Activated naive CD4-positive, alpha-beta T cell treated with Interleukin-2 at 50 U/mL for 16 hours (primary cell): ENCODE measurements at places on chromosomes 5 and 9.
A peak's percentile ranks its signal among the peaks of the same experiment; 100 is the strongest.

GRCh38 chr5:80667384-80667783 is 12.6 kb upstream of the DHFR start:
- DNase-seq: no peak

DNA sequence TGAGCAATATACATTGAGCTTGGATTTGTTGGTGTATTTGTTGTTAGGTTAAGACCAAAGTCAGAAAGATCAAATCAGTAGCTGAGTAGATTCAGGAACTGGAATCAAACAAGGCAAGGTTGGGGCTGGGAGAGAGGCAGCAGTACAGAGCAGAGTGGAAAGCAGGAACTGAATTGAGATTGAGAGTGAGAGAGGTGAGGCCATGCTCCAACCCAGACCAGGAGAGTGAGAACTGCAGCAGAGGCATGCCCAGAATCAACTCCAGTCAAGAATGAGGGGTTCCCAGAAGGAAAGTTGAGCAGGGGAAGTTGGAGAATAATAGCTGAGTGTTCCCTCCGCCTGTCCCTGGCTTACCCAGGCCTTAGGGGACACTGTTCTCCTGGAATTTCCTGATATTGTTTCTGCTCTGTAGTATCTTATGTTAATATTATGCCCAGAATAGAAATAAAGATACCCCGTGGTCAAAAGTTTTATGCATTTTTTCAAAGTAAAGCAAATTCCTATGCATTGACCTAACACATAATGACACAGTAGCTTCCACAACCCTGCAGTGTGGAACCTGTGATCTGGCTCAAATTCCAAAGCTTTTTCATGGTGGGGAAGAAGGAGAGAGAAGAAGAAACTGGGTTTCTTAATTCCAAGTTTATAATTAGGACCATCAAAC is 82.7 kb downstream of the SV2C start:
- DNase-seq: no peak

DNA sequence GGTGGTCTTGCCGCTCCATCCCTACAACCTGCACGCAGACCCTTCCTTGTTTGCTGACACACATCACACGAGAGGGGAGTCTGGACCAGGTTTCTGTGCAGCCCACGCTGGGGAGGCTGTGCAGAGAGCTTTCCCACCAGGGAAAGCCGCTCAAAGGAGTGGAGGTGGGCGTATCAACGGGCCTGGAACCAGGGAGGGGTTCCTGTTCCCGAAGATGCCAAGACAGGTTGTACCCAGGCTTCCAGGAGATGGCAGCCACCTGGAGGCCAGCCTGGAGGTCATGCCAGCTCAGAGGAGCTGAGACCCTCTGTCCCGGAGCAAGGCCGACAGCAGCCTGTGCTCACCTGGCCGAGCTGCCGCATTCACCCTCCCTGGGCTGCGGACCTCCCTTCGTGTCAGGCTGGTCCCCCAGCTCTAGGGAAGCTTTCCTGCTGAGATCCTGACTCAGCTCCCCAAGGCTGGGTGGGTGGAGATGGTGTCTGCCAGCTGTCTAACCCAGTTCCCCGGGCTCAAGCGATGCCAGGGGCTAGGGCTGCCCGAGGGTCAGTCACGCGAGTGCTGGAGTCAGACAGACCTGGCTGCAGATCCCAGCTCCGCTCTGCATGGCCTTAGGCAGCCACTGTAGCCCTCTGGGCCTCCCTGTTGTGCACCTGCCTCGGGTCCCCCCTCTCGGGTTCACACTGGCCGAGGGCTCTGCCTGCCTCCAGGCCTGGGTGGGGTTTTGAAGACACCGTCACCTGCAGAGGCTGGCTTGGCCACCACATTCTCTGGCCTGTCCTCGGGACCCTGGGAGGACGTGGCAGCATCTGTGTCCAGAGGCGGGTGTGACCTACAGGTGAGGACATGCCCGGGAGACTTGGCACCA is 28.5 kb upstream of the QSOX2 start:
- no peak for DNase-seq

- DNase-seq: no peak
Observed at GRCh38 chr9:88041447-88041846, 67.1 kb upstream of the CDK20 start.

- no peak for DNase-seq
Observed at GRCh38 chr5:34499001-34499734, 157.0 kb upstream of the RAI14 start.

GRCh38 chr9:34010979-34011378 is 37.7 kb downstream of the UBAP2 start:
- DNase-seq: no peak

DNA sequence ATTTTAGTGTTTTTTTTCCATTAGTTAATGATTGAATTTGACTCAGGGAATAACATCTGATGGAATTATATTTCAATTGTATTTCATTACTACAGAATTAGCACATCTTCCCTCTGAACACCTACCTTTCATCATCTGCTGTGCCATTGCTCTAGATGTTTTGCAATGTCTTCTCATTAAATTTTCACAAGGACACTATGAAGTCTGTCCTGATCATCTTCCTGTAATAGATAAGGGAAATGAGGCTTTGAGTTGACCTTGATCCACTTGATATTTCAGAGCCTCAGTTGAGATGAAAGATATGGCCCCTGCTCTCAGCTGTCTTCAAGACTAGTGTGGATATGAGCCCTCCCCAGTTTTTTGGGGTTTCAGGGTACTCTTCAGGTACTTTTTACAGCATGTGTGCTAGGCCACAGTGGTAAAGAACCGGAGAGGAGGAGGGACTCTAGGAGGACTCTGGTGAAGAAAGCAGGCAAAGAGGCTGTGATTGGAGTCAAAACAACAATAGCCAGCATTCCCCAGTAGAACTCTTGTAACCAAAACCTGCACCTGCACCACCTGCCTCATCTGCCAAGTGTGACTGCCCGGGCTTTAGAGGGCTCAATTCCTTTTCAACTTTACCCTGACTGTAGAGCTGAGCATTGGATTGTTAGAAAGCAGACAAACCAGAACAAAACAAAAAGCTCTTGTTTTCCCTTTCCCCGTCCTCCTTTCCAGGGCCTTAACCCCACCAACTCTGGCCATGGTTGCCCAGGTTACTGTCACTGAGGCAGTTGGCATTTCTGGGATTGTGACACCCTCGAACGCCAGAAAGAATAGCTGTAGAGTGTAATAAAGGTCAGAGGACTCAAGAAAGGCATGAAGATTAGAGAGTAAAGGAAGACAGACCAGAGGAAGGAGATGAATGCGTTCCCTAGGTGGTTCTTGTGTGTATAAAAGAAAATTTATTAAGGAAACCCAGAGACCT is 56.3 kb downstream of the ERAP1 start:
- DNase-seq: no peak

DNA sequence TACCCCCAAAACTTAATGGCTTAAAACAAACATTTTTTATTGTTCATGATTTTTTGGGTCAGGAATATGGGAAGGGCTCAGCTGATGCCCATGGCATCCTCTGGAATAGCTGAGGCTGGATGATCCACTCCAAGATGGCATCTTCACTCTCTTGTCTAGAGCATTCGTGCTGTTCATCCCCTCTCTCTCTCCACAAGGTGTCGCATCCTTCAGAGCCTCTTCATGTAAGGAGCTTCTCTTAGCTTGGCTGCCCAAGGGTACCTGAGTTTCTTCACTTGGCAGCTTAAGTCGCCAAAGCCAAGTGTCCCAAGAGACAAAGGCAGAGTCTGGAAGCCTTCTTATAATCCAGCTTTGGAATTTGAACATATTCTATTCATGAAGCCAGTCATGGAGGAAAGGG is 294.7 kb downstream of the CHSY3 start:
- DNase-seq: no peak

GRCh38 chr5:74622122-74622521 is 18.4 kb downstream of the ENC1 start:
- peak; percentile 21 for DNase-seq

DNA sequence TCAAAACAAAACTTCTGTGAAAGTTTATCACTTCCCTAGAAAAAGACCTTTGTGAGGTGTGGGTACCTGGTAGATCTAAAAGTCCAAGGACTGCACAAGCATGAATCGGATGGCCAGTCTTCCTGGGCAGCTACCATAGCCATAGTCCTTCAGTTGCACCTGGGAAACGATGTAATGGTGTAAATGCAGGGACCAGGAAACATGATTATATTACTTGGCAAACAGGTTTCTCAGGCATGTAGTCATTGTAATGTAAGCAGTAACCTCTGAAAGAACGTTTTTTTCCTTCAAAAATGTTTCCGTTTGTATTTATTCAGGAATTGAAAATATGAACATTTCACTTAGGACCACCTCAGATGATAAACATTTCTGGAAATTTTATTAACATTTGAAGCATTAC is 433.4 kb downstream of the DTWD2 start:
- DNase-seq: no peak

DNA sequence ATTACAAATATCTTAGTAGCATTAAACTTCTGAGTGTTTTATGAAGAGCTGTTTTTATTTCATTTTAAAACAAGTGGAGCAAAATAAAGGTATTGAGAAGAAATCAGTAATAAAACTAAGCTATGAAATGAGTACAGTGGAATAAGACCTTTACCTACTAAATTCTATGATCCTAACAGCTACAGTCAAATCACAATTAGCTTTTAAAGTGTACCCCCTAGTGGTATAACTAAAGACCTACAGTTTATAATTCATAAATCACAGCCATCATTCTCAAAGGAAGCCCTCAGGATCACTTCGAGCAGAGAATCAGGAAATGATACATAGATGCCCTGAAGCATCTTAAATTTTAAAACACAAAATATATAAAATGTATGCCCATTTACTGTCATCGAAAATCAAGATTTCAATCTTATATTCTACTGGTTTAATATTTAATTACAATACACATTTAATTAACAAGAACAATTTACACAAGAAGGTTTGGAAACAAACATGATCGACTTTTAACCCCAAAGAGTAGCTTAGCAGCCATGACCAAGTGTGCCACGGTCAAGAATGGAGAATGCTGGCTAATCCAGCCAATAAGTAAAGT is 12.3 kb downstream of the CCNH start:
- no peak for DNase-seq

DNA sequence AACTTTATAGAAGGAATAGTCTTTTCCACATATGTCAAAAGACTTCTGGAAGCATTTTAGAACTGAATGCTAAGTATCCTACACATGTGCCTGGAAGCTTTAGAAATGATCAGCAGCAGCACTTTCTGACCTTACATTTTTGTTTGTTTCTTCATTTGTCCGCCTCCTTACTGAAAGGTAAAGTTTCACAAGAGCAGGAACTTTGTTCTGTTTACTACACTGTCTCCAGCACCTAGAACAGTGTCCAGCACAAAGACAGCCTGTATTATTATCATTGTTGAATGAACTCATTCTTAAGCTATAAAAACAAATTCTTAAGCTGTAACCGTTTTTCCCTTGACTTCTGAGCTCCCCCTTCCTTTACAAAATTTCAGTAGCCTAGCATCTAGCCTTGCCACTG is 14.8 kb downstream of the PIP5K1B start:
- DNase-seq: no peak

DNA sequence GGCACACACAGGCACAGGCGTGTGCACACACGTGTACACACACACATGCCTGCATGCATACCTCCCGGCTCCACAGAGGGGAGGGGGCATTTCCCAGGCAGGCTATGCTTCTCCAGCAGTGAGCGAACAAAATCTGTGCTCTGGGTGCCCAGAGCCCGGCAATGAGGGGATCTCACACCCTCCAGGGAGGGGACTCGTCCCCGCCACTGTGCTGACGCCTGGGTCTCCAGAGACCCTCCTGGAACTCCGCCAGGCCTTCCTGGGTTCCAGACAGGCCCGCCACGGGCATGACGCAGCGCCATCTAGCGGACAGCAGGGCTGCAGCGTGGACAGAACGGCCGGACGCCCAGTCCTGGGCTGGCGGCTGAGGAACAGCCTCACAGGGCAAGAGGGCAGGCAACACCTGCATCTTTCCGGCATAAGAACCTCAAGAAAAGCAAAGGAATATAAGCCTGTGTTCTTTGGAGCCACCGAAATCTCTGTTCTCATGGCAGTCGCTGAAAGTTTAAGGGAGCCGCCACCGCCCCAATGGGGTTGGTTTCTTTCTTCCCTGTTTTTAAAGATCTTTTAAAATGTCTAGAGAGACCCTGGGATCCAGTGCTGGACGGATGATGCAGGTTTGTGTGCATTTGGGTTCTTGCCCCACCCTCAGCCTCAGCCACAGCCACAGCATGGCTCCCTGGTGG is 135.6 kb upstream of the PPP1R26 start:
- peak; percentile 44 for DNase-seq

GRCh38 chr9:112654282-112654681 is 63.6 kb downstream of the INIP start:
- no peak for DNase-seq

- DNase-seq: no peak
Observed at GRCh38 chr9:98101416-98101815, 17.6 kb downstream of the TRIM14 start.

DNA sequence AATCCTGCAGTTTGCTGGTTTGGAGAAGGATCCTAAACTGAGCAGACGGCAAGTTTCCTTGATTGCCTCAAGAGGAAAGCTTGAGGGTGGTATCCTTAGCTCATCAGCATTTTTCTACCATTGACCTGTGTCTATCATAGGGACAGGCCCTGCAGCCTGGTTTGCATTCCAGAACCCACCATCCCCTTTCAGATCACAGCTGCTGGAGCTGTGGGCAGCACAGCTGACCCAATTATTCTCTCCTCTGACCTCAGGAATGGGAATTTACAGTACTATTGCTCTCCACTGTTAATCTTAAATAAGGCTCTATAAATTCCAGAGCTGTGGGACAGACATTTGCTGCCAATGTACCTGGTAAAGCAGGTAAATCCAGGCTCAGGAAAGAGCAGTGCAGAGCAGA is 163.0 kb downstream of the SPOCK1 start:
- no peak for DNase-seq

DNA sequence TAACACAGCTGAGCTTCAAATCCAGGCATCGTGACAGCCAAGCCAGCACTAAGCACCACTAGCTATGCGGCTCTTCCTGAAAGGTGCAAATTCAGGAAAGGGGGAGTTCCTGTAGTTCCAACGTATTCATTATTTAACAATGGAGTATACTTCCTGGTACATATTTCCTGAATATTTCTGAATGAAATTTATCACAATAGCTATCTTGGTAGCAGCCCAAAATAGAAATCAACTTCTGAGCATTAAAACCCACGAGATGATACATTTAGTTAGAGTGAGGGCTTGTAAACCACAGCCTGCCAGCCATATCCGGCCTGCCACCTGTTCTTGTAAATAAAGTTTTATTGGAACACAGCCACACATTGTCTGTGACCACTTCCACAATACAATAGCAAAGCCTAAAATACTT is 109.7 kb upstream of the RETREG1 start:
- DNase-seq: no peak

DNA sequence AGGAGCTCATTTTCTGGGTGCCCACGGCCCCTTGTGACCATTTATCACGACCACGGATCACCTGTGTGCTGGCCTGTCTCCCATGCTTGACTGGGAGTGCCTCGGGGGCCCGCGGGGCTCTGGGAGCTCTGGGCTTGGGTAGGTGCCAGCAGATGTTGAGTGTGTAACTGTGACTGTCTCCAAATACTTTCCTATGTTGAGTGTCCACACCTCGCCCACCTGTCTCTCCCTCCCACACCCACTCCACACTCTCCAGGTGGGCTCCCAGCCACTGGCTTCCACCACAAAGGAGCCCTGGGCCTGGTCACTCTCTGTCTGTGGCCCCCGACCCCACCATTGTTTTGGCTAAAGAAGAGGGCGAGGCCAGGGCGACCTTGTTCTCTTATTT is 196.4 kb downstream of the CDK5RAP2 start:
- DNase-seq: no peak

- no peak for DNase-seq
Observed at GRCh38 chr5:69268899-69269298, 34.2 kb downstream of the CDK7 start.
